ENCODE measurements at places on chromosomes 2 and 18.

DNA sequence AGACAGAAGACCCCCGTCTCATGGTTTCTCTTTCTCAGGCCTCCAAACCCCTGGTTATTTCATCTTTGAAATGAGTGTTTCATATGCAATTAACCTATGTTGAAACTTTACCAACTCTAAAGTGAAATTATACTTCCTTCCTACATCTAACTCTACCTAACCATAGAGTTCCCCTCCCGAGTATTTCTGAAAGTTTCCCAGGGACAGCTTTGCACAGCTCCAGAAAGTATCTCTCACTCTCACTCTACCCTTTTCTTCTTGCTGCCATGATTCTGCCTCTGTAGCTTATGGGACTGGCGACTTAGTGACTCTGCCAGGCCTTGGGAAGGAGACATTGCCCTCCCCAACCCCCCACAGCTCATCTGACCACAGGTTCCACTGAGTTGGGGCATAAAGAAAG is 107.9 kb downstream of the B3GNT2 start:
- no peak for DNase-seq

- DNase-seq, result no peak
Observed at GRCh38 chr2:40316620-40317019, 135.3 kb downstream of the SLC8A1 start.

DNA sequence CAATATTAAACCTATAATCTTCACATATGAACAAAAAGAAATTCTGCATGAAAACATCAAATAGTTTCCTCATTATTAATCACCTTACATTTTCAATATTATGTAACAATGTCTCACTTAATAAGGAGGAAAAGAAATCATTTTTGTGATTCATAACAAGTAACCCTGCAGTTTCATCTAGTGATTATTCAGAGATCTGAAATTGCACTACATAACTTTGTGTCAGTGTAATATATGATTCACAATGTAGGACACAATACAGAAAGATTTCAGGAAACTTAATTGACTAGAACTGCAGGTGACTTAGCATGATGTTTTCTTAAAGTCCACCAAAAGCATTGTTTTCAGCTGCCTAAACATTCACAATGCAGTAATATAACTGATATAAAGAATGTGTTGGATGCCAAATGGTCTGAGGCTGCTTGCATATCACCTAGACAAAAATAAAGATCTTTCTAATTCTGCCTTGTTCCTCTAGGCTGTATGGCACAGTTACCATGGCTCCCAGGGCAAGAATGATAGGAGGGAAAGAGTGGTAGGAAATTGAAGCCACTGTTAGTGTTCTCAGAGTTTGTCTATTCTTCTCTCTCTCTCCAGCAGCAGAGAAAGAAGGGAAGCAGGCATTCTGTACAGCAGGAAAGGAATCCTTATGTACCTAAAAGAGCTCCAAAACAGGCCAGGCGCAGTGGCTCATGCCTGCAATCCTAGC is 366.6 kb downstream of the FSIP2 start:
- DNase-seq, result no peak

- no peak for DNase-seq
Observed at GRCh38 chr2:126664234-126664633, 8.3 kb downstream of the GYPC start.

GRCh38 chr18:35467624-35468016 is 30.1 kb downstream of the INO80C start:
- no peak for DNase-seq

DNA sequence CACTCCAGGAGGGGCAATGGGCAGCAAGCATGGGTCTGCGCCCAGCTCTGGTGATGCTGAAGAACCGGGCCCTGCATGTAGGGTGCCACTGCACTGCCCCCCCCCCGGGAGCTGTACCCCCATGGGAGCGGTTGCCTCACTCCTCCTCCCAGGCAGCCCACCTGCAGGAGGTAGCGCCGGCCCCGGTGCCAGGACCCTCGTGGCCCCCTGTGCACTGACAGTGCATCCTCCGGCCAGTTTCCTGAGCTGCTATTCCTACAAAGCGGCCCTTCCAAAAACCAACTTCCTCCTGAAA is 109.4 kb downstream of the ZNF516 start:
- DNase-seq, result no peak

- no peak for DNase-seq
Observed at GRCh38 chr2:165893556-165893955, 60.0 kb downstream of the TTC21B start.

DNA sequence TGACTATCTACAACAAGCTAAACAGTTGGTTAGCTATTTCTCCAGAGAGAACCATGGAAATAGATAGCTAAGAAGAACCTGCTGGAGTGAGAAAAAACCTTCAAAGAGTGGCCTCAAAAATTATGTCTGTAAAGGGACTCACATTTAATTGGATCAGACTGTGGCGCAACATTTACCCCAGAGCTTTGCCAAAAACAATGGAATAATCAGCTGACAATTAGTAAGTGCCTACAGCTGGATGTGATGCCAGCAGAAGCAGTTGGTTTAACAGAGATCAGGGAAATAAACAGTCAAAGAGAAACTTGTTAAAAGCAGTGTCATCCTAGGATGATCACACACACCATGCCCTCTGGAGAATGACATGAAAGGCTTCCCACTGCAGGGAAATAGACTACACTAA is 310.7 kb downstream of the CLIP4 start:
- no peak for DNase-seq

- DNase-seq, result no peak
Observed at GRCh38 chr2:109285244-109285651, 156.2 kb downstream of the SH3RF3 start.

GRCh38 chr2:240723851-240724250 is 32.2 kb downstream of the AQP12A start:
- DNase-seq, result no peak

GRCh38 chr2:12931186-12931844 is 214.6 kb downstream of the TRIB2 start:
- DNase-seq, result no peak

DNA sequence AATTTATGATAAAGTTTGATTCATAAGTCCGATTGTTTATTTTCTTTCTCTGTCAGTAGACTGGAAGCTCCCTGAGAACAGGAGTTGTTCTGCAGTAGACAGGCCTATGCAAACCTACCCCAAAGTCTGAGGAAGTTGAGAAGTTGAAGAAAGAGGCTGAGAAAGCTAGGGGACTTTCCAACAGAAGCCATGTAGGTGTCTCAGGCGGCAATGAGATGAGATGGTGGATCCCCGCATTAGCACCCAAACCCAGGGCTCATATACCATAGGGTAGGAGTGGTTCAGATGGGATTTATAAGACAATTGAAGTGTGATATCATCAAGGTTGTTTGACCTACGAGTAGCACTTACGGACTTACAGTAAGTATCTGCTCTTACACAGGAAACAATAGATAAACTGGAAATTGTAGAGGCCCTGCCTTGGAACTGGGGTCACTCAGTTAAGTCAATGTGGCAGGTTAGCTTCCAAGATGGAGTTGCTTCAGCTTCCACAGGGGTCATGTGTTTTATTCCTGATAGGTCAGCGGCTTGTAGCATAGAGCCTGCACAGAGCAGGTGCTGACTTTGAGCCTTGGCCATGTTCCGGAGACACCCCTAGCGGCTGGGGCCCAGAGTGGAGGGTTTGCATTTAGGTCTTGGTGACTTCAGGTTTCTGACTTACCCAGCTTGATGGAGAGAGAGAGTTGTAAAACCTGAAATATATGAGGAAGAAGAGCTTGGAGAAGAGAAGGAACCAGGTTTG is 2.3 kb upstream of the PSD4 start:
- no peak for DNase-seq

DNA sequence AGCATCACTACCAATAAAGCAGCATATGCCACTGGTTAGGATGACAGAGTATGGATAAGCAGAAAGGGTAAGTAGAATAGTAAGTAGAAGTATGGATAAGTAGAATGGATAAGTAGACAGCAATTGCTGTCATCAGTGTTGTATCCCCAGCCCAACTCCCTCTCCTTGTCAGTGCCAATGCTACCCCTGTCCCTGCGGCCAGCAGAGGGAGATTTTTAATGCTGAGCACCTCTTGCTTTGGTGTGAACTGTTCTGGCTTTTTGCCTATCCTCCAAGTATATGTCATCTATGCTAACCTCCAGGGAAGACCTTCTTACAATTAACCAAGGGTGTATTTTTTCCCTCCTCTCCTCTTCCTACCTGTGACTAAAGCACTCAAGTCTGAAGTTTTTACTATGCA is 136.7 kb upstream of the SPHKAP start:
- DNase-seq, result no peak

GRCh38 chr2:96655526-96655925 is 13.0 kb downstream of the FER1L5 start:
- DNase-seq, result no peak

DNA sequence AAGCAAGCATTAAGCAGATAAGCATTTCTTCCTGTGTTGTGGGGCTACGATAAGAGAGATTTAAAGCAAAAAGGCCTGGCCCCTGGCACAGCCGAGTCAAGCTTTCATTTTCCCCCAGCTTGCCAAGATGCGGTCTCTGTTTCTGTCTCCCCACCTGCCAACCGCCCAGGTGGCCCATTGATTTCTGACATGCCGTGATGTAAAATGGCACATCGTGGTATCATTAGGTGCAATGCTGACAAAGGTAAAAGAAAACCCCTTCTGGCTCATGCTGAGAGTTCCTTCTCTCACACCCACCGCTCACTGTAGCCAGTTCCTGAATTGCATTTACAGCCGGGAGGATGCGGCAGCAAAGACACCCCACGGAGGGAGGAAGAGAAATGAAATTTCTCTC is 62.8 kb downstream of the BOD1L2 start:
- no peak for DNase-seq

DNA sequence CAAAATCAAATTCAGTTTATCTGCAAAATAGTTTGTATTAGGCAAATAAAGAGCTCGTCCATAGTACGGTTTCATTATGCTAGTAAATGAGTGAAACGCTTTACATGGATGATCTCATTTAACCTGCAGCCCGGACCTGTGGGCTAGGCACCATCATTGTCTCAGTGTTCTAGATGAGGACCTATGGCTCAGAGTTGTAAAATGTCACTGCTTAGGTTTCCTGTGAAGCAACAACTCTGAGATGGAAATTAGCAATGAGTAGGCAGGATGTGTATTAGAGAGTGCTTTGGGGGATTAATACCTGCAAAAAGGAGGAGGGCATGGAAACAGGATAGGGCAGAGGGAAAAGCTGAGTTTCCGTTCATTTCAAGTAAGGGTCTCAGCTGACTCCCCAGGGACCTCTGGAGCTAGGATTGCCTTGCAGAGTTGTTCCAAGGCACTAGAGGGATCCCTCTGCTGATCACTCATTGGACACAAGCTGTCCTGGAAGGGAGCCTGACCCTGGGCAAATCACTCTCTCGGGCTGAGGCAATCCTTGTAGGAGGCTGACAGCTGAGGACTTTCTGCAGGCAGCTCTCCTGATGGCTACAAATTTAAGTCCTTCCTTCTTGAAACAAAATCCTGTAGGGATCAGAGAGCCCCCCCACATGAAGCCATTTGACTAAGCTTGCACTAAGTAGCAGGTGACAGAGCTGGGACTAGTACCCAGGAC is 58.8 kb upstream of the SIX2 start:
- DNase-seq, result no peak

- DNase-seq, result no peak
Observed at GRCh38 chr2:72539071-72539552, 286.7 kb downstream of the EXOC6B start.
